Activated T-helper 1 cell treated with anti-CD3 and anti-CD28 coated beads, Interleukin-2, amount 50 U/mL, for 16 hours (primary cell): ENCODE measurements at places on chromosomes 1 and 21.

DNA sequence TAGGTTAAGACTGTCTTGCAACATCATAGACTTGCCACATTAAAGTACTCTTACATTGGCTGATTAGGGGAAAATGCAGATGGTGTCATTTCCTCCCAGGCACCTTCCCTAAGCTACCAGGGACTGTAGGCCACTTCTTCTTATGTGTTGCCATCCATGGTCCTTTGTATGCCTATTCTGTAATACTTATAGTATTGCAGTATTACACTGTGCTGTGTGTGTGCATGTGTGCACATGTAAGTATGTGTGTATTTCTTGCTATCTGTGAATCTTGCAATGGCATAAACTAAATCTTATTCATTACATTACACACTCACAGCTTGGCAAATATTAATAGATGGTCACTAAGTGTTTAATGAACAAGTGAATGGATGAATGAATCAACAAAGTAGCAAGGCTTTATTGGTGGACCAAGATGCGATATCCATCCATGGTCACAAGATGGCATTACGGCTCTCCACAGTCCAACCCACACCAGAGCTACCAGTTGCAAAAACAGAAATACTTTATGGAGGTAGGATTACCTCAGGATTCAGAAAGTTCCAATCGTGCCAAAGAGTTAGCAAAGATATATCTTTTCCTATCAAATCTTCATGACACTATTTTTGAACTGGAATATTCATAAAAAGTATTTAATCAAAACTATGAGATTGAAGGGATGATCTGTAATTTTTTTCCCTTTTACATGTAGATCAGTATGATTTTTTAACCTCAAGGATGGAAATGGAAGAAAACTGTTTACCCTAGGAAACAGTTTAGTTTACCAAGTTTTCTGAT lies 160.2 kb downstream of the DENND1B start:
- DNase-seq: no peak

DNA sequence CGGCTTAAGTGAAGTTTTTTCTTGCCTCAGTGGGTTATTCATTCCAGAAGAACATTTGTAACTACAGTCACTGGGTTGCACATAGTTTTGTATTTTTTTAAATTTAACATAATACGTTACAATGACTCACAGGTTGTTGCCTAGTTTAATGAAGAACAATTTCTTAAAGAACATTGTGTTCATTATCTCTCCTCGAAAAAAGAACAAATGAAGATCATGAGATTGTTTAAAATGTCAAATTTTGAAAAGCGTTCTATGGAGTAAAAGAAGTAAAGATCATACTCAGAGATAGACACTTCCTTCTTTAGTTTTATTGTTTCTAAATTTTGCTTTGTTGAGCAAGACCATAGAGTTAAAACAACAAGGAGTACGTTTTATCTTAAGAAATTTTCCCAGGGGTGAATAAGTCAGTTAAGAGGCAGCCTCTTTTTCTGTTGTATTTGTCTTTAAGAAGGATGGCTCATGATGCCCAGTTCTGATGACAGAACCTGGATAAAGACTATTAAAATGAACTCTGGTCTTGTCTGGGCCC lies 10.5 kb upstream of the SLAMF1 start:
- DNase-seq: no peak

GRCh38 chr21:14675774-14676530 lies 129.8 kb upstream of the SAMSN1 start:
- no peak for DNase-seq

DNA sequence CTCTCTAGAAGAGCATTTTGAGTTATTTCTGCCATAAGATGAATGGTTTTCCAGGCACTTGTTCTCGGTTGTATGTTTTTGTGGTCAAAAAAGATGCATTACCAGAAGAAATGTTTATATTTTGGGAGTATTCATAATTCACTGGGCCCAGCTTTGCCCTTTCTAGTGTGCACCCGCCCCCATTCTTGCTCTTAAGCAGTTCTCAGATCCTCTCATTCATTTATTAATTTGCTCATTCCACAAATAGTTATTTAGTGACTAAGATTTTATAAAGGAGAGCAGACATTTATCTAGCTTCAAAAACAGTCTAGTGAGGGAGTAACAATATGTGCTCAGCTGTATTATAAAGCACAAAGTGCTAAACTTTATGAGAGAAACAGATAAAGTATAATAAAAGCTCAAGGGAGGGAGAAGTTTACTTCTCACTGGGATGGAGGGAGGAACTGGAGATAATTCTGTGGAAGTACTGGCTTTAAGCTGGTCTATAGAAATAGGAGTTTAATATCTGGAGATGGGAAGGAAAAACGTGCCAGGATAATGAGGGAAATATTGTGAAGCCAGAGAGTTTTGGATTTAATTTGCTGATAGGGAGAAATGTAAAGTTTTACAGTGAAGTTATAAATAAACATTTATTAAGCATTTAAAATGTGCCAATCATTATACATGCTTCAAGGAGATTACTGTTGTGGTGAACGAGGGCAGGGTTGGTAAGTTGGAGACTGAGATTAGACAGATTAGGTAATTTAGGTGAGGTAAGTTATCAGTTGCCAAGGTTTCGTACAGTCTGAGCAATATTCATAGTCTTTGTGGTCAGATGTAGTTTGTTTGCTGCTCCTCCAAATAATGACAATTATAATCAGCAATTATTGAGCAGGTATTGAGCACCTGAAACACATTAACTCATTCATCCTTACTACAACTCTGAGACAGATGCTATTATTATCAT lies 9.1 kb upstream of the MACF1 start:
- no peak for DNase-seq

DNA sequence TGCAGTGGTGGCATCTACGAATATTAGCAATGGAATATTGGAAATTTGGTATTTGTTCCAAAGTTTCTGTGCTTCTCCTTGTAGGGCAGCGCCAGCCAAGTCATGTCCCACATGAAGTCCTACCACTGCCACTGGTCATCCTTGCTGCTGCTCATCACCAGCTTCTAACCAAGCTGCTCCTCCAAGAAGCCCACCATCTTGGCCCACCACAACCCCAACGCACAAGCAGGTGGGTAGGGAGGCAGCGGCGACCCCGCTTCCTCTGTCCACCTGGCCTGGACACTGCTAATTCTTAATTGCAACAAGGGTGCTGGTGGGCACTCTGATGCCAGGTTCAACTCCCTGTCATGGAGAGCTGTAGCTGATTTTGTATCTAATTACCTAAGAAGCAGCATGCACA lies 291.2 kb upstream of the LYPLAL1 start:
- DNase-seq: no peak

DNA sequence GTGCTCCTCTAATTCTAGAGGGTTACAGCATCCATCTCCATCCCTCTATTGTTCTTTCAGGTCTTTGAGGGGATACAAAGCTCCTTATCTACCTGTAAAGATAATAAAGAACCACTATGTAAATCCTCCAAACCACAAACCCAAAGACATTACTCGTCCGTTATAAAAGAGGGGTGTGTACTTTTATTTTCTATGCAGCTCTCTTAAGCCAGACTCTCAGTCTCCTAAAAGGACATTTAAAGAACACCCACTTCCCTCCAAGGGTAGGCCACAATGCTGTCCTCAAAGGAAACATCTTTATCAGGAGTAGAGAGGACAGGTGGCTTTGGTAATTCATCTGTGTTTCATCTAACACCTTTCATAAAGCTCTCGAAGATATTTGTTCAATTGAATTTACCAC lies 67.9 kb upstream of the DYNLT5 start:
- DNase-seq: no peak
